Stimulated activated CD4-positive, alpha-beta T cell treated with anti-CD3 and anti-CD28 coated beads, Interleukin-1b, Interleukin-23, amount 100 ng/mL, for 1 hour (primary cell): ENCODE measurements at places on chromosomes 4 and X.

GRCh38 chr4:88144866-88145300 lies 13.6 kb downstream of the ABCG2 start:
- no peak for DNase-seq

DNA sequence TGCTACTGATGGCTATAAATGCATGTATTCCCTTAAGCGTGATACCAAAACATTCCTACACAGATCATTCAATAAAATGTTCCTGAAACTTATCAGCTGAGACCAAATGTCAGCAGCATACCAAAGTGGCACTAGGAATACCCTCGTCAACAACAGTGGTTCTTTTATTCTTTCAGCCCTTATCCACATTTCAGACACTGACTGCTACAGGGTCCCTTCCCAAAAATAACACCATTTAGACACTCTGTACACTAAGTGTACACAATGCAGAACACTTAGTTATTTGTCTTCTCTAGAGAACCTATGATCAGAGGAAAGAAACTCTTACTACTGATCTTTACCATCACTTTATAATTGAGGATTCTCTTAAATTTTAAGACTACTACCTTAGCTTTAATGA lies 94.1 kb downstream of the ATRX start:
- DNase-seq = no peak

DNA sequence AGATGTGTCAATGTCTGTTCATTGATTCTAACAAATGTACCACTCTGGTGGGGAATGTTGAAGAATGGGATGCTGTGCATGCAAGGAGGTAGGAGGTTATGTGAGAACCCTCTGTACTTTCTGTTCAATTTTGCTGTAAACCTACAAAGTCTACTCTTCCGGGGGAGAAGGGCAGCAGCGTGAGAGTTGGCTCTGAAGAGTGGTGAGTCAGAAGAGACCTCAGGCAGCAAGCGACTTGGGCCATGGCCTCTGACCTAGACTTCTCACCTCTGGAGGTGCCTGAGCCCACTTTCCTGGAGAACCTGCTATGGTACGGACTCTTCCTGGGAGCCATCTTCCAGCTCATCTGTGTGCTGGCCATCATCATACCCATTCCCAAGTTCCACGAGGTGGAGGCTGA lies 26.7 kb downstream of the MANBA start:
- DNase-seq = no peak

DNA sequence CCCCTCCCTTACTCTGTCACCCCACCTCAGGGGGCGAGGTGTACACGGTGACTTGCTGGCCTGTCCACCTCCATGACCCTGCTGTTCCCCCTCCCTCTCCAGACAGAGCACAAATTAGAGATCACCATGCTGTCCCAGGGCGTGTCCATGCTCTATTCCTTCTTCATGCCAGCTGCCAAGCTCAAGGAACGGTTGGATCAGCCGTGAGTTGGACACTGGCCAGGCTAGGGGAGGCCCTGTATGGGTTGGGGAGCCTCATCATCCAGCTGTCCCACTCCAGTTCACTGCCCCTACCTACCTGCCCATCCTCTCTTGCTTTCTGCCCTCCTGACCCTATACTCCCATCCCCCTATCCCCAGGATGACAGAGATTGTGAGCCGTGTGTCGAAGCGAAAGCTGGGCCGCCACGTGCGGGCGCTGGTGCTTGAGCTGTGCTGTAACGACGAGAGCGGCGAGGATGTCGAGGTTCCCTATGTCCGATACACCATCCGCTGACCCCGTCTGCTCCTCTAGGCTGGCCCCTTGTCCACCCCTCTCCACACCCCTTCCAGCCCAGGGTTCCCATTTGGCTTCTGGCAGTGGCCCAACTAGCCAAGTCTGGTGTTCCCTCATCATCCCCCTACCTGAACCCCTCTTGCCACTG lies 3.9 kb upstream of the CDK16 start:
- DNase-seq = no peak

- DNase-seq = no peak
Observed at GRCh38 chrX:152537373-152537772, 86.3 kb upstream of the GABRA3 start.

GRCh38 chr4:76767983-76768382 lies 130.0 kb downstream of the SOWAHB start:
- no peak for DNase-seq

- DNase-seq = no peak
Observed at GRCh38 chr4:10917566-10917965, 233.0 kb upstream of the CLNK start.

- no peak for DNase-seq
Observed at GRCh38 chrX:100194082-100194775, 215.8 kb downstream of the PCDH19 start.

DNA sequence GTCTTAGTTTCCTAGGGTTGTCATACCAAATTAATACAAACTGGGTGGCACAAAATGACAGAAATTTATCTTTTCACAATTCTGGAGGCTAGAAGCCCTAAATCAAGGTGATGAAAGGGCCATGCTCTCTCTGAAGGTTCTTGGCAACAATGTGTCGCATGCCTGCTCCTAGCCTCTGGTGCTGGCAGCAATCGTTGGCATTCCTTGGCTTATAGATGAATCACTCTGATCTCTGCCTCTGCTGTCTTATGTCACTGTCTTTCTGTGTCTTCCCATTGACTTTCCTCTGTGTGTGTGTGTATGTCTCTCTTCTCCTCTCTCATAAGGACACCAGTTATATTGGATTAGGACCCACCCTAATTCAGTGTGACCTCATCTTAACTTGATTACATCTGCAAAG lies 15.9 kb upstream of the INTU start:
- no peak for DNase-seq

GRCh38 chr4:76663824-76664223 lies 228.8 kb downstream of the SHROOM3 start:
- DNase-seq = no peak

- no peak for DNase-seq
Observed at GRCh38 chr4:183350317-183351071, 28.3 kb upstream of the CLDN24 start.

GRCh38 chr4:175273995-175274753 lies 356.0 kb downstream of the ADAM29 start:
- no peak for DNase-seq

GRCh38 chr4:25028851-25029250 lies 1.9 kb downstream of the LGI2 start:
- DNase-seq = no peak

GRCh38 chr4:94701631-94702300 lies 56.0 kb upstream of the BMPR1B start:
- no peak for DNase-seq

DNA sequence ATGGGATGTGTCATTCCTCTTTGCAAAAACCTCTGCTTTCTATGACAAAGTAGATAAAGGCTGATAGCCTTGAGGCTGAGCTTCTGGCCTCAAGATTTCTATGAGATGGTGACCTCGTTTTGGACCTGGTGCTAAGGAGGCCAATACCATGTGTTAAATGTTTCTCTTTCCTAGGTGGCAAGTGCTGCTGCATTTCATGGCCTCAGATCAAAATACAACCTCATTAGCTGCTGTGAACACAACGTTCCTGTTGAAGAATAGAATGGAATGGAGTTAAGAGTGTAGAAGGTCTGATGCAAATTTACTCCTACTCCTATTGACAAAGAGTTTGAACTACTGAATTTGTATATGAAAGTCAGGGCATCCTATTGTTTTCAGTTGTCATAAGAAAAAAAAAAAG lies 112.0 kb downstream of the C4orf51 start:
- no peak for DNase-seq

DNA sequence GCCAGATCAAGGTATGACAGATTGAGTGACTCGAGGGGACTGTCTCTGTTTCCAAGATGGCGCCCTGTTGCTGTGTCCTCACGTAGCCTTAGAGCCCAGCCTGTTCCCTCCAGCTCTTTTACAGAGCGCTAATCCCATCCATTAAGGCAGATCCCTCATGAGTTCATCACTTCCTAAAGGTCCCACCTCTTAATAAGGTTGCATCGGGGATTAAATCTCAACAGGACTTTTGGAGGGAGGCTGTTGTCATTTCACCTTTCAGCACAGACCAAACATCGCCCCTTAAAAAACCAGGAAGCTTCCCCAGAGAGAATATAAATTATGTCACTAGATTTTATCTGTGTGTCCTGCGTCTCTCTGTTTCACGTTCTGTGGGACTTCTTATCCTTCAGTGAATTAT lies 32.6 kb upstream of the DHRSX start:
- no peak for DNase-seq

- DNase-seq = no peak
Observed at GRCh38 chrX:23504540-23504884, 162.8 kb upstream of the PRDX4 start.

DNA sequence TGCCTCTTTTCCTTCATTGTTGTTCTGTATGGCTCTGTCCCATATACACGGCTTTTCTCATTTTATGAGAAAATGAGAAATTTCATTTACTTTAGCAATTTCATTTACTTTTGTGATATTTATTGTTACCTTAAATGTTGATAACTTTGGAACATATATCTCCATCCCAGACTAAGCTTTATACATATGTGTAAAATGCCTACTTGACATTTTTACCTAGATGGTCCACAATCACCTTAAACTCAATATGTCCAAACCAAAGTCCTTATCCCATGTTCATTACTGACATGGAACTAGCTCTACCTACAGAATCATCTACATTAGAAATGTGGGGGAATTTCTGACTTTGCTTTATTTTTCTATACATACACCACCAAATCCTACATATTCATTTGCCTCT lies 590.5 kb upstream of the CT83 start:
- DNase-seq = no peak

GRCh38 chr4:164701665-164702064 lies 52.3 kb upstream of the SMIM31 start:
- DNase-seq = no peak

DNA sequence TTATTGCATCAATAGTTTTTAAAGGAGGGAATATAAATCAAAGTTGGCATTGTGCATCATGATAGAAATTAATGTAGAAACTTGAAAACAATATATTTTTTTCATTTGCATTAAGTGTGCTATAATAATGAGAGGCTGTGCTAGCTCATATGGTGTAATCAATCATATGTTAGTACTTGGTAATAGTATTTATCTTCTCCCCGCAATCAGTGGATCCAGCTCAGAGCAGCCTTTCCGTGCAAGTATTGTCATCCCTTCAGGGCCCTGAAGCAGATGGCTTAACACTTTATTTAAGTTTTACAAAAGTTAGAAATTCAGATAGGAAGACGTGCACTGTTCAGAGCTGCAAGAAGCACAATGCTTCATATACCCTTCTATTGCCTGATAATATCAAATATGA lies 616.3 kb upstream of the ATOH1 start:
- no peak for DNase-seq

DNA sequence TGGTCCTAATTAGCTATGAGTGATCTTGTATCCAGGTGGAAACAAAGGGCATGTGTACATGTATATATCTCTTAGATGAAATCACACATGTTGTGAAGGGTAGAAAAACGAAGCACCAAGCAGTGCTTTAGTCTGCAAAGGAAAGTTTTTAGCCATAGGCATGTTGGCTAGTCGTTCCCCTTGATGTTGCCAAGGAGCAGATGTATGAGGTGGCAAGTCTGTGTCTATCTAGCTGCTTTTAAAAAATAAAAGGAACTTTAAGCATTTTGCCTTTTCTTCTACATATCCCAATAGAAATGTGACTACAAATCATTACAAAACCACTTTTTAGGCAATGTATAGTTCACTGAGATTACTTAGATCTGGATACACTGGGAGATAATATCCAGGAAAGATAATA lies 63.1 kb downstream of the NSUN7 start:
- no peak for DNase-seq

GRCh38 chr4:152360045-152360410 lies 175.9 kb downstream of the FBXW7 start:
- DNase-seq = no peak

DNA sequence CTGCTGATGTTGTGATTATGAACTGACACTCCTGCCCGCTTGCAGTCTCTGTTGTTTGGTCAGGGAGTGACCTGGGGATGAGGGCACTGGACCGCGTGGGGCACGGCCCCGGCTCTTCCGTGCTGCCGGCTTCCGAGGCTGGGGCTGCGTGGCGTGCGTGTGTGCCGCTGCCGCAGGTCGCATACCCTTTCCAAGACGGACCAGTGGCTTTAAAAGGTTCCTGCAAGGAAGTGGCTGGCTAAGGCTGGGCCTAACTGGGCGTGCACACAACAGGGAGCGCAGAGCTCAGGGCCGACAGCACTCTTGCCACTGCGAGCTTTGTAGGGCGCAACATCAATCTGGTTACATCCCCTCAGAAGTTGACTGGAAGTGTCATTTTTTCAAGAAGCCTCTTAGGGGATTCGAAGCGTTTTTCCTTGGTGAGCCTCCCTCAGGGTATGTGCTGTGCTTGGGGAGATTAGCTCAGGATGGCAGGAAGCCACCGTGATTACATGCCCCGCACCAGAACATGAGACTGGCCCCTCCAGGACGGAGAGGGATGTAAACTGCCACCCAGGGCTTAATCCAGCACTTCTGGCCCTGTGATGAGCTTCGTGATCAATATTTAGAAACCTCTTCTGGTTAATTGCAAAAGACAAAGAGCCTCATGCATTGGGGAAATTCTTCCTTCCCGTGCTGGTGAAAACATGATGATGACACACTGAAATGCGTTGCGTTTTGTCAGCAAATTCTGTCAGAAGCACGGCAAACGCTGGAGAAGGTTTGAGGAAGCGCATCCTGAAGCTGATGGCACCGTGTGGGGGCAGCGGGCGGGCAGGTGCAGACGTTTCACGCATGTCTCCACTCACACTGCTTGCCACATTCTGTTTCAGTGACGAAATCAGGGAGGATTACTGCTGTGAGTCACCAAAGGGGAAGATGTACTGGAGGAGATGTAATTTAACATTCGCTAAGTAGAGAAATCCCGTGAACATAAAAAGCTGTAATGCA lies 11.1 kb downstream of the MAEA start:
- no peak for DNase-seq

DNA sequence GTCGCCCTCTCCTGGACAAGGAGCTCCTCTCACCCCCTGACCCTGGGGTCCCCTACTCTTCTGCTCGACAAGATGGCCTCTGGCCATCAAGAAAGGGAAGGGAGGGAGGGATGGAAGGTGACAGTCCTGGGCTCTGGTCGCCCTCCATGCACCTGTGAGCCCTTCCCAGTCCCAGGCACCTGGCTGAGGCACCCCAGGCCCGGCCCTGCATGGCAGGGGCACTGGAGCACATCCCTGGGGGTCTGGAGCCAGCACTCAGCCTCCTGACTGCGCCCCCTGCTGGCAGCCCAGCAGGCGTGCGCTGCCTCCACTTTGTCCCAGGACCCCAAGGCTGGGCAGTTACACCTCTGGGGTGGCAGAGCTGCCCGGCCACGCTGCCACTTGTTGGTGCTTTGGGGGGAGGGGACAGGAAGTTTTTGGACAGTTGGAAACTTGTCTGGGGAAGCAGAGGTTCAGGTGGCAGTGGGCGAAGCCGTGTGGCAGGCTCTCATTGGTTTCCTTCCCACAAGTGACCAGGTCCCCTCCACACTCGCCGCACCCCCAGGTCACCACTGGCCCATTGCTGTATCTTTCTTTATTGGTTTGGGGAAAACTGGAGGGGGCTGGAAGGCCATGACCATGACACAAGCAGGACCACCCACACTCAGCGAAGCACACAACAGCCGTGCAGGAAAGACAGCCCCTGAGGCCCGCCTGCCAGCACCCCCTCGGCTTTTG lies 4.3 kb downstream of the PNCK start:
- DNase-seq = peak; percentile 16
